SHP77 treated with DMSO at 0.1 percent for 48 hours (cell line): ENCODE measurements at places on chromosomes 11 and 22.

DNA sequence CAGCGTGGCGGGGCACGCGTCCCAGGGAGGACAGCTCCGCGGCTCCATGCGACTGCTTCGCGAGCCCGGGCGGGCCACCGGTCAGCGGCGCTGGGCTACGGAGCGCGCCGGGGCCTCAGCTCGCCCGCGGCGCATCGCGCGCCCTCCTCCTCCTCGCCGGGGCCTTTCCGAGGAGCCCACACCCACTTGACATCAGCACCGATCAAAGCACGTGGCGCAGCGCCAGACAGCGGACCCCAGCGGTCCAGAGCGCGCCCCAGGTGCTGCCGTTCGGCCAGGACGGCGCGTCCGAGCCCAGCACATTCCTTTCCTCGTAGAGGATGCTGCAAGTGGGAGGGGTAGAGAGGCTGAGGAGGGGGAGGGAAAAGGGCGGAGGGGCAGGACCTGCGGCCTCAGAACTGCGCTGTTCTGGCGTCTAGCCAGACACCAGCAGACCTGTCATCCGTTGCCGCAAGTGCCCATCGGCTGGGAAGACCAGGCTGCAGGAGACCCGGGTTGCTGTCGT is 88.6 kb downstream of the PLEKHA7 start:
- no peak for DNase-seq

DNA sequence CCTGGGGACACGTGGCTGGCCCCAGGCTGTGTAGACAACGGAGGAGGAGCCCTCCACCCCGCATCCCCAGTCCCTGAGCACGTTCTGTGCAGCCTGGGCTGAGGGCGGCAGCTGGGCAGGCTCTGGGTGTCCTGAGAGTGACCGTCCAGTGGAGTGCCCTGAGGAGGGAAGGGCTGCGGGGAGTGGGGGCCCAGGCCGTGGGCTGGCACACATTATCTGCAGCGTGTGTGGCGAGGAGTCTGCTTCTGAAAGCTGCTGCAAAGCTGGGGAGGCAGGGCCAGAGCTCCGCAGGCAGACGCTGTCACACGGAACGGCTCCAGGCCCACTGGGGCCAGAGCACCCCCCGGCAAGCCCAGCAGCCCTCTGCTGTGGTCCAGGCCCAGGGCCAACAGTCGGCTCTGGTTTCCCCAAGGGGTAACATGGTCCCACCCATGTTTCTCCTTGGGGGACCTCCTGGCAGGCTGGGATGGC is 835 bp upstream of the ANO9 start:
- no peak for DNase-seq

- no peak for DNase-seq
Observed at GRCh38 chr22:40396882-40397281, 26.5 kb downstream of the SGSM3 start.

GRCh38 chr11:88013508-88014065 is 161.7 kb downstream of the RAB38 start:
- DNase-seq = no peak

DNA sequence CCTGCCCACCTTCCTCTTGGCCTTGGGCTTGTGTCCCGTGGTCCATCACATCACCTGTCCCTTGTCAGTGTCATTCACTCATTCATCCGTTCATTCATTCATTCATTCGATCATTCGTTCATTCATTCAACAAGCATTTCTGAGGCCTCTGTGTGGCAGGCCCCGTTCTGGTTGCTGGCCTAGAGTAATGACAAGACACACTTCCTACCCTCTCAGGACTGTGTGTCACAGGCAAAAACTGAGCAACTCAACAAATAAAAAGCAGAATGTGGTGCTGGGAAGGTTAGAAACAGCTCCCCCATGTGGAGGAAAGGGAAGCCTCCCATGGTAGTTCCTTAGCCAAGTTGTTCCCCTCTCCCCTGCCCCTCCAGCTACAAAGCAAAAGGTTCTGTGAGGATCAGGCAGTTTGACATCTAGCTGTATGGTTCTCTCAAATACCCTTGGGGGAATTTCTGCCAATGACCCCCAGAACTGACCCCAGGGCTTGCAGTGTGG is 1.6 kb upstream of the OMP start:
- DNase-seq = no peak

- DNase-seq = no peak
Observed at GRCh38 chr22:36056980-36057379, 28.4 kb upstream of the RBFOX2 start.

- no peak for DNase-seq
Observed at GRCh38 chr22:29480512-29481264, 670 bp downstream of the NEFH start.
